ENCODE measurements at places on chromosomes 4 and X.
A peak's percentile ranks its signal among the peaks of the same experiment; 100 is the strongest.

DNA sequence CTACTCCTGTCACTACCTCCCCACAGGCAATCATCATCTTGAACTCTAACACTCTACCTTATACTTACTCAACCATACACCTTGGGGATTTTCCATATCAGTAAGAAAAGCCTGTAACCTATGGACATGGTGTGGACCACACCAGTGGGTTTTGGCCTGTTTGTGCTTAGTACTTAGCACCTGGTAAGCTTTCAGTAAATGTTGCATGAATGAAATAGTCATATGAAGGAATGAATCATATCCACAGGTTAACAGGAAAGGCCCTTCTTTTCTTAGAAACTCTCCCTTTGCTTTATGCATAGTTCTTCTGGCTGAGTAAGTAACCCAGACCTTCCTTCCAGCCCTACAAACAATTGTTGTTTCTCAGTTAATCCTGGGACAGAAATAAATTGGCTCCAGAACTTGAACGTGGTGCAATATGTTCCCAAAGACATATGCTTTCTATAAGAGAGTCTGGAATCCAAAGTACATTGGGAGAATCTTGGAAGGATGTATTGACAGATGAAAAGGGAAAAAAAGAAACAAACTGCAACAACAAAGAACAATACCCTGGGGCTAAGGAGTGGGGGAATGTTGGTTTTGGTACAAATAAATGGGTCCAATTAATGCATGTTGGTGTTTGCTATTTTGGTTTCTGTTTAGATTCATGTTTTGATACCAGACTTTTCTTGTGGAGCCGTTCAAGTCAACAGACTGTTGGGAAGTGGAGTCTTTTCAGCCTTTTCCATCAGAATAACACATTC, 27.8 kb downstream of the RASL11B start:
- no peak for DNase-seq

- no peak for DNase-seq
These were observed 33.4 kb downstream of the PHOX2B start for GRCh38 chr4:41715155-41715554.

GRCh38 chrX:150421816-150422215, 58.7 kb downstream of the MAMLD1 start:
- DNase-seq: no peak

DNA sequence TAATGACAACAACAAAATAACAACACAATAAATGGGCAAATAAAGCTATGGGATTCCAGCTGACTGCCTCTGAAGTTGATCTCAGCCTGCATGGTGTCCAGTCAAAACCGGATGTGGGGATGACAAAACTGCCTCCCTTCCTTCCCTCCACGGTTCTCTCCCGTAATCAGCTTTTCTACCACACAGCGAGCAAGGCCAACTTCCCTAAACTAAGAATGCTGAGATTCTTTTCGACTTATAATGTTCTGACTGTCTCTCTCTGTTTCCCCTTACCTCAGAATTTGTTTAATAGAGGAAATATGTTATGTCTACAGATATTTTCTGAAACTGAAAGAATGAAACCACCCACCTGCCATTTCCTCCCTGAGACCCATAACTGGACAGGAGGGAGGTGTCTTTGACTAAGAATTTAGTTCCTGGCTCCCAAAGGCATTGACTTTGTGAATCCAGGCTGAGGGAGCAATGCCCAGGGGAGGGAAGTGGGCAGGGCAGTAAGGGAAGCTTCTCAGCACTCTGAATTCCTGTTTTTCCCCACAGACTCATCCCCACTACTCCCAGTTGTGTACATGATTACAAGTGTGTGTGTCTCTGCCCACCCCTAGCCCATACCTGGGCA, 1.0 kb upstream of the TLR1 start:
- DNase-seq: no peak

- DNase-seq: no peak
These were observed 14.9 kb upstream of the IL3RA start for GRCh38 chrX:1321674-1322073.

GRCh38 chr4:184096561-184097240, 121.0 kb downstream of the ENPP6 start:
- DNase-seq: no peak

DNA sequence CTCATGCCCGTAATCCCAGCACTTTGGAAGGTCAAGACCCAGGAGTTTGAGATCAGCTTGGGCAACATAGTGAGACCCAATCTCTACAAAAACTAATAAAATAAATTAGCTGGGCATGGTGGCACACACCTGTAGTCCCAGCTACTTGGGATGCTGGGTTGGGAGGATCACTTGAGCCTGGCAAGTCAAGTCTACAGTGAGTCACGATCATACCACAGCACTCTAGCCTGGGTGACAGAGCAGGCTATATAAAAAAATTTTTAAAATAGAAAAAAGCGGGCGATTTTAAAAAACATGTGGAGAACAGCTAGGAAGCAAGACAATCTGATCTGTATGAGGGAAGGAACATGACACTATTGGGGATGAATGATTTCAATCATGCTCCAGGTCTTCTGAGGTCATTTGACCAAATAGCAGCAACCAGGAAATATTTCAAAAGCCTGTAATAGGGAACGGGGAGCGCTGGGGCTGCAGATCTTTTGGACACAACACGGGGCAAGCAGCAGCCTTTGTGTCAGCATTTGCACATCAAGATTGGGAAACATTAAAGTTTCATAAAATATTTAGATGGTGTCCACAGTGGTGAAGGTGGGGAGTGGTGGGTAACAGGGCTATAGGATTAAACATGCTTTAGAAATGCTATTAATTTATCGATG, 48.3 kb upstream of the GUCY1A1 start:
- DNase-seq: no peak

DNA sequence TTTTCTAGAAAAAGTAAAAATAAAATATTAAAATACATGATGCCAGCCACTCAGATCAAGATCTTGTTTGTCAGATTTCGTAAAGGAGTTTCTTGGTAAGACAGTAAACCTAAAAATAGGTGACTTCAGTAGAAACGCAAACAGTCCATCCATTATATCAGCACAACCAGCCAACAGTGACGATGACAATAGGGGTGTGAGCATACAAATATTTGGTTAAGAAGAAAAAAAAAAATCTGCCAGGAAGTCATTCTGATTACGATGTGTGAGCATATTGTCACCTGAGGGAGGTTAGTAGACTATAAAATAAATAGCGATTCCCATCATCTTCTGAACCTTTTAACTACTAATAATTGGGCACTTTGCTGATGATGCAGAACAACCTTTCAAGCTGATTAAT, 37.6 kb downstream of the SLC7A11 start:
- no peak for DNase-seq

DNA sequence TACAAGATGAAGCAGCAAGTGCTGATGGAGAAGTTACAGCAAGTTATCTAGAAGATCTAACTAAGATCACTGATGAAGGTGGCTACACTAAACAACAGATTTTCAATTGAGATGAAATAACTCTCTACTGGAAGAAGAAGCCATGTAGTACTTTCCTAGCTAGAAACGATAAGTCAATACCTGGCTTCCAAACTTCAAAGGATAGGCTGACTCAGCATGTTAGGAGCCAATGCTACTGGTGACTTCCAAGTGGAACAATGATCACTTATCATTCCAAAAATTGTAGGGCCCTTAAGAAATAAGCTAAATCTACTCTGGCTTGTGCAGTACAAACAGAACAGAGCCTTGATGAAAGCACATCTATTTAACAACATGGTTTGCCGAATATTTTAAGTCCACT, 55.0 kb downstream of the FBXW7 start:
- no peak for DNase-seq

DNA sequence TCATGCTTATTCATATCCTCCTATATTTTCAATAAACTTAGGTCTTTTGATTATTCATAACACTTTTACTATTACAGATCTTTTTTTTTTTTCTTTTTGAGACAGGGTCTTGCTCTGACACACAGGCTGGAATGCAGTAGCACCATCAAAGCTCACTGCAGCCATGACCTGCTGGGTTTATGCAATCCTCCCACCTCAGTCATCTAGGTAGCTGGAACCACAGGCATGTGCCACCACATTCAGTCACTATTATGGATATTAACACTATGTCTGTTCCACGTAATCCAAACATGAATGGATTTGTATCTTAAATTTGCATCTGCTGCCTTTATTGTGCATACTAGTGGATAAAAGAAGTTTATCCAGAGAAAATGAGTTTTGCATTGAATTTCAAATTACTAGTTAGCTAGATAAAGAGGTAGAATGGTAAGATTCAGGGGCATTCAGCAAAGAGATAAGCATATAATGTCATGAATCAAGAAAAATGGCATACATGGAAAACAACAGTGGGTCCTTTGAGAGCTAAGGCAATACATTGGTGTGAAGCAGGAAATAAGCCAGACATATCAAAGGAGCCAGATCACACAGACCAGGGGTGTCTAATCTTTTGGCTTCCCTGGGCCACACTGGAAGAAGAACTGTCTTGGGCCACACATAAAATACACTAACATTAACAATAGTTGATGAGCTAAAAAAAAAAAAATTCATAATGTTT, 13.9 kb downstream of the ANAPC10 start:
- no peak for DNase-seq

- no peak for DNase-seq
These were observed 174.1 kb downstream of the RBMX2 start for GRCh38 chrX:130575831-130576389.

- no peak for DNase-seq
These were observed 51.4 kb downstream of the PRDM5 start for GRCh38 chr4:120871173-120871572.

DNA sequence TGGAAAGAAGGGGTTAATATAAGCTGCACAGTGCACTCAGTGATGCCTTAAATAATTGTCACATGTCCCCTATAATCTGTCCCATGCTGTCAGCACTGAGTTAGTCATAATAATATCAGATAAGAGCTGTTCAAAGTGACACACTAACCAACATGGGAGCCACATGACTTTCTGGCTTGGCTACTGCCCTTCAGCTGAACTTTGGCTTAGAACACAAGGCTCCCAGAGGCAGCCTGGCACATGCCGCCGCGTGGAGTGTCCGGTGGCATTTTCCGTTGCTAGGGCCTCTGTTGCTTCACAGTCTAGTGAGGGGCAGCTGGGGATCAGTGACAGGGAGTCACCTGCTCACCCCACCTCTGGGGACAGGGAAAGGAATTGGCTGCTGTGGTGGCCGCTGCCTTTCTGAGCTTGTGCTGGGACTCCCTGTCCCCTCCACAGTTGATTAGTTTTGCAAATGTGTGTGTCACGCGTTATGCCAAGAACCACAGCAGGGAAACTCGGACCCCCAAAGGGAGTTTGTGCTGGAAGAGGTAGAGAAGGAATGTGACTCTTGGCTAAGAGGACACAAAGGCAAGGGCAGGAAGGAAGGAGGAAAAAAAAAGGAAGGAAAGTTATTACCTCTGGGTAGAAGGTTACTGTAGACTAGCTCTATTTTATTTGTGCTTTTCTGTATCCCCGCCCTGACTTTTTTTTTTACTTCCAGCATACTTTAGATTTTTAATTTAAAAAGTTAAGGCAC, 41.1 kb upstream of the PPARGC1A start:
- DNase-seq: no peak

GRCh38 chrX:136162827-136163570, 15.7 kb downstream of the FHL1 start:
- peak; percentile 37 for DNase-seq

DNA sequence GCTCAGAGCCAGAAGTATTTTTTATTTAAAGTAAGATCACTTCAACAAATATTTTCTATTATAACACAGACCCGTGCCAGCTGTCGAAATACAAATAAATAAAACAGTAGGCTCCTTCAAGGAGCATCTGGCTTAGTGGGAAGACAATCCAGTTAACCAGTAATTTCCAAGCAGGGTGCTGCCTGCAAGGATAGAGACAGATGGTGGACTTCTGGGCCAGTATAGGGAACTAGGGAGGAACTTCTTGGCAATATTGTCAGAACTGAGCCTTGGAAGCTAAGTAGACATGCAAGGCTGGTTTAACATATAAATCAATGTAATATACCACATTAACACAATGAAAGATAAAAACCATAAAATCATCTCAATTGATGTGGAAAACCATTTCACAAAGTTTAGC, 17.0 kb upstream of the MTMR1 start:
- no peak for DNase-seq

DNA sequence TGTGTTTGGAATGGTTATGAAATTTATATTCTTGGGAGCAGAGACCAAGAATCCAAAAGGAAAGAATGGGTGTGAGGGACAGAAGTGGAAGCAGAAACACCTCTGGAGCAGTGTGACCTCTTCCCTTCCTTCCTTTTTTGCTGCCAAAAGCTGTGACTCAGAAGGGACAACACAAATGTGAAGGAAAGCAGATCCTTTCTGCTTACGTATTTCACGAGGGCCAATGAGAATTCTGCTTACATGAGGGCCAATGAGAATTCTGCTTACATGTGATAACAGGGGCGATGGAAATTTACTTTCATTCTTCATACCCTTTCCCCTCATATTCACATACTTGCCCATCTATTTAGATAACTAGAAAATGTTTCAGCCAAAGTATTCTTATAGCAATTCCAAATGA, 404.6 kb downstream of the PRDM5 start:
- no peak for DNase-seq

- DNase-seq: no peak
These were observed 222.1 kb downstream of the TACR3 start for GRCh38 chr4:103497692-103498091.

- no peak for DNase-seq
These were observed 71.7 kb downstream of the ENOX2 start for GRCh38 chrX:130831347-130831722.

GRCh38 chr4:36747277-36748129, 466.1 kb downstream of the DTHD1 start:
- no peak for DNase-seq

- DNase-seq: no peak
These were observed 347 bp downstream of the AMTN start for GRCh38 chr4:70518716-70519115.

DNA sequence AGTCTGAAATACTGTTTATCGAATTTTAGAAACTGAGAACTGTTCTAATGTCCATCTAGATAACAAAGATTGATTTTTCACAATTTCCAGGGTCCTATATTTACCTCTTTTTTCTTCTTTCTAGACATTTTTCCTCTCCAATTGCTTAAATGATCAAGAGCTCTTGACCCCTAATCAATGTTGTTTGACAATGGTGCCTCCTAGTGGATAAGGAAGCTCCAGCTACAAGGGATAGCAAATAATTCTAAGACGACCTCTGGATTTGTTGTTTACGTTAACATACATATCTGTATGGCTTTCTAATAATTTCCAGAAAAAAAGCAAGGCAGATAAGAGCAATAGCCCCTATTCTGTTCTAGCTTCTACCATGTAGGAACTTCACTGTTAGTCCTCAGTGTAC, 35.8 kb downstream of the GPR82 start:
- no peak for DNase-seq

DNA sequence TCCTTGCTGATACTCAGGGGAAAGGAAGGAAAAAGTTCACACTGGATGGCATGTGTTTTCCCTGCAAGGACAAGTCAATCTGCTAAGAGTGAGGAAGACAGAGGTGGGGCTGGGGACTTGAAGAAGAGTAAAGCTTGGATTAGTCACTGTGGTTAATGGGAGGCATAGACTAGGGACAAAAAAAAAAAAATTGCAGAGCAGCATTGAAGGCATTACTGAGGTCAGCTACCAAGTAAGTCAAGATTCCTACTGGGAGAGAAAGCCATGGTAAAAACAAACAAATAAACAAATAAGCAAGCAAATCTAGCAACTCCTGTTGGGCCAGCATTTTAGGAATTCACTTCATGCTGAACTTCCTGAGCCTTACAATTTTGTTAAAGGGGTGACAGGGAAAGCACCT, 58.2 kb upstream of the GPC4 start:
- DNase-seq: no peak

Data from activated CD8-positive, alpha-beta memory T cell treated with anti-CD3 and anti-CD28 coated beads, Interleukin-2, amount 50 U/mL, for 4 hours (primary cell).